SJSA1 (cell line): ENCODE measurements at places on chromosomes 7 and 10. TPM values are rescaled to one million over a fixed set of nuclear protein-coding genes. Genes with fewer than 3 reads are reported as not detected.

- 0 out of 2 replicates have a peak, but pooled peaks cover 6% of the 10 kb centered on the region for H3K27me3 ChIP-seq
- H3K27ac ChIP-seq = no peak overlapping the region
- H3K36me3 ChIP-seq = no peaks in the 10 kb centered on the region
- H3K4me3 ChIP-seq = no peak overlapping the region
- no peaks in the 10 kb centered on the region for H3K4me1 ChIP-seq
- no peak for DNase-seq
These were observed 130.1 kb downstream of the DNAJB6 start for GRCh38 chr7:157466867-157467261.

SPDYE5 gene
- not detected in 2 replicates for total RNA-seq

ITIH5 gene
- 9.9 and 16.3 TPM in 2 replicates for total RNA-seq

CDK14 gene
- 17.9 and 20.8 TPM in 2 replicates for total RNA-seq

TRPV5 gene
- total RNA-seq = not detected in 2 replicates

DNA sequence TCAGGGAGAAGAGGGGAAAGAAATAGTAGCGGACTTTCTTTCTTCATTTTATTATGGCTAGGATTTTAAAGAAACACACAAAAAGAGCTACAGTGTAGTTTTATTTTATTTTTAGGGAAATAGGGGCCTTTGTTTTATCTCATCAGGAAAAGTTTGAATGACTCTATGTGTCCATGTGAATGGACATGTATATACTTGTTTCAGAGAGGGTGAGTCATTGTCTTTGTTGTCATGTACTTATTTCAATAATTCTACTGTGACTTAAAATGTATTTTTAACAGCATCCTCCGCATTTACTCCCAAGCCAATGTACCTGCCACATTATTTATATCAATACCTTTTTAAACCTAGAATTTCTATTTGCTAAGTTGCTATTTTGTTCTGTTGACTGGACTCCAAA lies 569.5 kb downstream of the SORCS3 start:
- H3K27ac ChIP-seq = no peak overlapping the region
- no peaks in the 10 kb centered on the region for H3K36me3 ChIP-seq
- H3K27me3 ChIP-seq = no peaks in the 10 kb centered on the region
- no peak for DNase-seq

DNA sequence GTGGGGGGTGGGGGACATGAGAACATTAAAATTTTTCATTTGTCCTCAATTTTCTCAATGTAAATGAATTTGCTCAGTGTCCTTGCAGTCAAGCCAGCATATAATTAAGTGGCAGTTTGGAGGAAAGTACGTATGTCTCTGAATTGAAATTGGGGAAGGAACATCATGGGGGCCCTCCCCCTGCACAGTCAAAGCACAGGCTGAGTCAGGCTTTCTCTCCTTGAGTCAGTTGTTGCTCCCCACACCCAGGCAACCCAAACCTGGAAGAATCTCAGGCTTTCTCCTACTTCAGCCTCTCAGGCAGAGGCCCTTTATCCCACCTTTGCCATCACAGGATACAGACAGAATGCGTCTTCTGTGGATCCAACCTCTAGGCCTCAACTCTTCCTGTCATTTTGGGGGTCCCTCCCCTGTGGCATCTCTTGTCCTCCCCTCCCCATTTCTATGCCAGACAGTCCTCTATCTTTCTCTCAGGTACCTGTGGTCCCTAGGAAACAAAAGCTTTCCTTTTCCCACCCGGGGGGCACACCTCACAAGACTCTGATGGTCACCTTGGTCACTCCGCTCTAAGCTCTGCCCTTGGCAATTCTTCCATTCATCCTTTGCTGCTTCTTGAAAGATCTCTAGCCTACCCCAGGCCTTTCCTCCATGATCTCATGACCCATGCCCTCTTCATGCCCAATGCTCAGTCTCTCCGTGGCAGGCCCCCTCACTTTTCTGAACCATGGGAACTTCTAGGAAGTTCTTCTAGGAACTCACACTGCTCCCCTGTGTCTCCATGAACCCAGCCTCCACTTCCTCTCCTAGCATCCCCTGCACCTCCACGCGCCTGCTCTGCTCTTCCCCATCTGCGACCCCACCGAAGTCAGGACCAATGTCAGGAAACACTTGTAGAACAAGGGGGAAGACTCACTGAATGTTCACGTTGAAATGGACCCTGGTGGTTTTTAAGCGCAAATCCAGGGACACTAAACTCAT lies 40.4 kb downstream of the CREB3L2 start:
- H3K36me3 ChIP-seq = peaks cover 8% of the 10 kb centered on the region; the same call in 1 of the 2 replicates
- H3K4me3 ChIP-seq = no peak overlapping the region
- no peak for DNase-seq
- peaks cover 15% of the 10 kb centered on the region for H3K4me1 ChIP-seq

DNA sequence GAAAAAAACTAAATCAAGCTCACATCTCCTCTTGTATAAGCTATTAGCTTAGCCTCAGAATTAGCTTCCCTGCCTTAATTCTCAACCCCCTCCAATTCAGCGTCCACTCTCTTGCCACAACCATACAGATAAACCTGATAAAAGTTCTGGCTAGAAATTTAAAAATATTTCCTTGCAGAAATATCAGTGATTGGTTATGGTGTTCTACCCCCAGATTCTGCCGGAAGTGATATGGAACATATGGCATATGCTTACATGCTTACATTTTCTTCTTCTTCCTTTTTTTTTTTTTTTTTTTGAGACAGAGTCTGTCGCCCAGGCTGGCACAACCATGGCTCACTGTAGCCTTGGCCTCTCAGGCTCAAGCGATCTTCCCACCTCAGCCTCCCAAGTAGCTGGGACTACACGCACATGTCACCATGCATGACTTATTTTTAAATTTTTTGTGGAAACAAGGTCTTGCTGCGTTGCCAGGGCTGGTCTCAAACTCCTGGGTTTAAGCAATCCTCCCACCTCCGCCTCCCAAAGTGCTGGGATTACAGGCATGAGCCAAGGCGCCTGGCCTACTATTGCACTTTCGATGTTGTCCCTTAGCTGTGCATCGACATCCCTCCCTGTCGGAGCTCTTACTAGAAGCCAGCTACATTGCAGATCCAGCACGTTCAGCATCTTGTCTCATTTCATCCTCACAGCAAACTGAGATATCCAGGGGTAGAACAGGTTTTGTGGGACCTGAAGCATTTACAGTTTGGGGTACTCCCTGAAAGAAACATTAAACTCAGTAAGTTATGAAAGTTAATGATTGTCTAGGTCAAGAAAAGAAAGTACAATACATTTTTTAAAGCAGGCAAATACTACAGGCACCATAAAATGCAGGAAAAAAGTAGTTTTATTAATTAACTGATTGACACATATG lies 205.6 kb upstream of the TCF7L2 start:
- no peaks in the 10 kb centered on the region for H3K36me3 ChIP-seq
- no peak for DNase-seq
- H3K27ac ChIP-seq = no peak overlapping the region
- H3K27me3 ChIP-seq = no peaks in the 10 kb centered on the region

PDAP1 gene
- 150 and 155 TPM in 2 replicates for total RNA-seq

DNA sequence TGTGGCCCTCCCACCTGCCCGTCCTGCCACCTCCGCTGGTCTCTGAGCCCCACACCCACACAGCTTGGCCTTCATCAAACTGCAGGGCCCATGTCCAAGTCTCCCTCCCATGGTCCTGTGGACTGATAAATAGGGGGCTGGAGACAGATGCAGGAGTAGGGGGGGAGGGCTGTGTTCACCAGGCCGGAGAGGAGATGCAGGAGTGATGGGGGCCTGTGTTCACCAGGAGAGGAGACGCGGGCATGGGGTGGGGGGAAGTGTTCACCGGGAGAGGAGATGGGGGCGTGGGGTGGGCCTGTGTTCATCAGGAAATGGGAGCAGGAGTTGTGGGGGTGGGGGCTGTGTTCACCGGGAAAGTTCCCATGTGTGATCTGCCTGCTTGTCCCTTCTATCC lies 37.0 kb downstream of the JAKMIP3 start:
- no peaks in the 10 kb centered on the region for H3K27me3 ChIP-seq
- H3K27ac ChIP-seq = no peak overlapping the region
- H3K36me3 ChIP-seq = no peaks in the 10 kb centered on the region
- DNase-seq = no peak
- no peaks in the 10 kb centered on the region for H3K4me1 ChIP-seq
- H3K4me3 ChIP-seq = no peak overlapping the region

GPR37 gene
- not detected in 2 replicates for total RNA-seq

DNA sequence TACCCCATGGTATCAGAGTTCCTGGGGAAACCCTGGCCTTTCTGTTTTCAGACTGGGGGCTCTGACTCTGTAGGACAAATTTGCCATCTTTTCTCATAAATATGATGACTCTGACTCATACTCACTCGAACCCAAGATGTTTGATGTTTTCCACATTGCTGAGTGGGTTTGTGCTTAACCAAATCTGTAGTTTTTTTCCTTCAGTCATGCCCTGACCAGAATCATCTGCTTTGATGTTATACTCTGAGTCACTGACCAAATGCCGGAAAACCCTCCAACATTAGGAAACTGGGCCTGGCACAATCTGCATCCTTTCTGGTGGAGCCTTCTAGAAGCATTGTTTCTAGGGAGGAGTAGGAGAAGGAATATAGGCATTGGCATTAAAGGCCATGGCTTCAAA lies 118.7 kb downstream of the C10orf105 start:
- no peaks in the 10 kb centered on the region for H3K36me3 ChIP-seq
- no peak overlapping the region for H3K27ac ChIP-seq
- no peak for DNase-seq
- H3K4me1 ChIP-seq = peaks cover 11% of the 10 kb centered on the region
- no peak overlapping the region for H3K4me3 ChIP-seq

GRCh38 chr7:3378390-3379150 lies 77.5 kb downstream of the SDK1 start:
- no peaks in the 10 kb centered on the region; the same call in 1 of the 2 replicates for H3K36me3 ChIP-seq
- H3K27me3 ChIP-seq = no peaks in the 10 kb centered on the region
- H3K4me1 ChIP-seq = no peaks in the 10 kb centered on the region
- DNase-seq = no peak

SPAM1 gene
- not detected in 2 replicates for total RNA-seq

- H3K27me3 ChIP-seq = no peaks in the 10 kb centered on the region
- H3K36me3 ChIP-seq = no peaks in the 10 kb centered on the region
- H3K4me3 ChIP-seq = no peak overlapping the region
- H3K4me1 ChIP-seq = no peaks in the 10 kb centered on the region
- DNase-seq = no peak
- H3K27ac ChIP-seq = no peak overlapping the region
These were observed 69.2 kb upstream of the ZRANB1 start for GRCh38 chr10:124872681-124873080.

- no peak for DNase-seq
- no peak overlapping the region for H3K4me3 ChIP-seq
- peak overlapping the region; percentile 63 for H3K27ac ChIP-seq
- no peaks in the 10 kb centered on the region for H3K36me3 ChIP-seq
These were observed 49.0 kb upstream of the TMEM72 start for GRCh38 chr10:44862006-44862751.

DNA sequence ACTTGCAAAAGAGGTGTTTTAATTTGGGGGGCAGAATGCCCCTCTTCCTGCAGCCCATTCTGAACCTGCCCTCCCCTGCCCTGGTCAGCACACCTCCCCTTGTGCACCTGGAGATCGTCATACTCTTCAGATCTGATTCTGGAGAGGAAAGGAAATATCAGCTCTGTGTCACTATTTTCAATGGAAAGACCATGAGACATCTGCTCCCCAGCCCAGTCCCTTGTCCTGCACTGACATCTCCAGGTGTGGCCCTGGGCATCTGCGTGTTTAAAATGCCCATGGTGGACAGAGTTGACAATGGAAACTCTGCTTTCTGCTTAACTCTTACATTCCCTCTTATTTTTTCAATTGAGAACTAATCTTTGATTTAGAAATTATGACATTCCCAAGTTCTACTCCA lies 41.6 kb upstream of the RASGEF1A start:
- no peaks in the 10 kb centered on the region for H3K36me3 ChIP-seq
- H3K4me1 ChIP-seq = no peaks in the 10 kb centered on the region; the same call in 1 of the 2 replicates
- no peak overlapping the region for H3K27ac ChIP-seq

OPN4 gene
- not detected in 2 replicates for total RNA-seq

- no peaks in the 10 kb centered on the region for H3K36me3 ChIP-seq
- H3K27me3 ChIP-seq = 0 out of 2 replicates have a peak, but pooled peaks cover 5% of the 10 kb centered on the region
- no peak overlapping the region for H3K4me3 ChIP-seq
These were observed 5.5 kb upstream of the IKZF1 start for GRCh38 chr7:50298811-50299562.

- H3K27ac ChIP-seq = no peak overlapping the region
- no peaks in the 10 kb centered on the region for H3K4me1 ChIP-seq
- H3K27me3 ChIP-seq = peaks cover 7% of the 10 kb centered on the region
- no peak overlapping the region for H3K4me3 ChIP-seq
- H3K36me3 ChIP-seq = no peaks in the 10 kb centered on the region
These were observed 39.6 kb downstream of the ASAH2 start for GRCh38 chr10:50211670-50212069.

DNA sequence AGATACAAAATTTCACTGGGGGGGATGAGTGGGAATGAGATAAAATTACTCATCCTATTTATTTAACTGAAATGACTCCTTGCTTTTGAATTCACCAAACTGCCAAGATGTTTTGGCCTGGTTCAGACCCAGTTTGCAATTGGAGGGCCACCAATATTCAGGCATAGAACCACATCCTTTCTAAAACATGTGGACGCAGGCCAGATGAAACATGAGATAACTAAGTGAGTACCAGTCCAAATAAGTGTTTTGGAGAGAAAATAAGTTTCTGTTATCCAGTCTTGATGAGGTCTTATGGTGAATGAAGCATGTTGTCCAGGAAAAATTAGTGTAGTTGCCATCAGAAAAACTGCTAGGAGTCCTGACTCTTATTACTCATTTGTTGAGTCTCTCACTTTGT lies 36.3 kb upstream of the PDK4 start:
- H3K4me3 ChIP-seq = no peak overlapping the region
- no peak for DNase-seq
- no peak overlapping the region for H3K27ac ChIP-seq
- H3K4me1 ChIP-seq = no peaks in the 10 kb centered on the region

DNA sequence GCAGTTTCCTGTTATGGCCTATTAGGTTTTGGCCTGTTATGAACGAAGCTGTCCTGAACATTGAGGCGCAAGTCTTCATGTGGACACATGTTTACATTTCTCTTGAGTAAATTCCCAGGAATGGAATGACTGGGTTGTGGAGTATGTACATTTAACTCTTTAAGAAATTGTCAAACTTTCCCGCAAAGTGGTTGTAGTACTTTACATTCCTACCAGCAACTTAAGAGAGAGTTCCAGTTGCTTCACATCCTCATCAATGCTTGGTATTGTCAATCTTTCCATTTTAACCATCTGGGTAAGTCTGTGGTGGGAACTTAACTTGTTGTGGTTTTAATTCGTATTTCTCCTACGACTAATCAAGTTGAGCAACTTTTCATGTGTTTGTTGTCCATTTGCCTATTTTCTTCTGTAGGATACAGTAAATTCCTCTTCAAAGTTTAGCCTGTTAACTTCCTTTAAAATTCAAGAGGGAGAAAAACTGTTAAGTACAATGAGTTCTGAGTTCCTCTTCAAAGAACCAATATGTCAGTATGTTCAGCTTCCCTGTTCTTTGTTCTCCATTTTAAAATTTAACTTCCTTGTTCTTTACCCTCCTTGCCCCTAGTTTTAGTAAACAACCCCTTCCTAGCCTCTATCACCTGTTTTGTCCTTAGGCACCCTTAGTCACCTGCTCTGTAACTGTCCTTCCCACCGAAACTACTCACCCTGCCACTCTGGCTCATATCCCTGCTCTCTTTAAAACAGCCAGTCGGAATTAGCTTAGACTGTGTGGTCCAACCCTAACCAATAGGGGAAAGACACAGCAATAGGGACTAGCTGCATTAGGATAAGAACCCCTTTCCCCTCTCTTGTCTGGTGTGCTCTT lies 74.0 kb downstream of the FAM241B start:
- peak; percentile 87 for DNase-seq
- H3K27me3 ChIP-seq = no peaks in the 10 kb centered on the region
- peaks cover 19% of the 10 kb centered on the region for H3K4me1 ChIP-seq
- H3K27ac ChIP-seq = peak overlapping the region; percentile 86
- no peaks in the 10 kb centered on the region for H3K36me3 ChIP-seq
- H3K4me3 ChIP-seq = no peak overlapping the region

CPVL gene
- total RNA-seq = 1.6 and 2.7 TPM in 2 replicates

CDC14C gene
- total RNA-seq = not detected in 2 replicates

C10orf105 gene
- total RNA-seq = not detected in 2 replicates
